Activated T-cell treated with anti-CD3 and anti-CD28 coated beads for 48 hours (primary cell): ENCODE measurements at places on chromosomes 13 and 19.

- no peak for DNase-seq
Measured at GRCh38 chr13:77898097-77898496, 20.5 kb downstream of the EDNRB start.

DNA sequence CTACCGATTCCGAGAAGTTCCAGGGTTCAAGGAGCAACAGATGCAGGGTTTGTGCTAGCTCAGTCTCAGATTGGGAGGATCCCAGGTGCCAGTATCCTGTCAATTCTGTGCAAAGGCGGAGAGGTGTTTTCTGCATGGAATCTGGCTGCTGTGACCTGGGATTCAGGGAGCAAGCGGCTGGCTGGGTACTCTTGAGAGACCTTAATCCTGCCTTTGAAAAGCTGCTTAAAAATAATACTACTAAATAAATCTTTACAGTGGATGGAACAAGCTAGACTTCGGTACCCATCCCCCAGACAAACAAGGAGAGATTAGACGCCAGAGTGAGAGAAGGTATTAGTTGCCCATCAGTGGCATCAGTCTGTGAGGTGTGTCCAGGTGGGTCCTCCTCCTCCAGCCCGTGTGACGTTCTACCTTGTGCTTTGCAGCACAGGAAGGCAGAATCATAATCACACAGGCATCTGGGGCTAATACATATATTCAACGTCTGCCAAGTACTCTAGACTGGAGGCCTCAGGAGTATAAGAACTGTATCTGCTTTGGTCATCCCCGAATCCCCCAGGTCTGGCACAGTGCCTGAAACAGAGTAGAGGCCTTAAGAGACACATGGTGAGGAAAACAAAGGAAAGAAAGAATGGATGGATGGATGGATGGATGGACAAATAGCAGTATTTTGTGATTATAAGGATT is 230.6 kb downstream of the ZNF536 start:
- no peak for DNase-seq

DNA sequence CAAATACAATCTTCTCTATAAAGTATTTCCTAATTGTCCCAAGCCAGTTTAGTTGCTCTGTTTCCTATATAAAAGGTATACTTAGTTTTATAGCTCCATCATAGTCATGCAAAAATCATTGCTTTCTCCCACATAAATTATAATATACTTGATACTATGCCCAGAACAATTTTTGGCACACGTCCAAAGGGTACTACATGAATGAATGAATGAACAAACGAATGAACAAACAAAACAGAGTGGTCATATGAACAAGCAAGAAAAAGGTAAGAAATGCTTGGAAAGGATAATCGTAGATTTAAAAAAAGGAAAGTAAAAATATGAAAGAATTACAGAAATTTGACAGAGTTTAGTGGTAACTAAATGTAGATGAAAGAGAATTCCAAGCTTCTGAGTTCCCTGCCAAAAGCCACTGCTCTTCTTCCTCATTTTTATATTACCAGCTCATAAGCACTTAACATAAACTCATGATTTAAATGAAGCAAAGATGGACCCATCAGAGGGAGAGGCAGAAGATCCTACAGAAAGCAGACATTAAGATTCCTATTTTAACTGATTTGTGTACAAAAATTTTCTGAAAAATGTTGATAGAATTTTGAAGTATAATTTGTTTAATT is 123.2 kb downstream of the ENOX1 start:
- no peak for DNase-seq

GRCh38 chr19:47419789-47420188 is 462 bp upstream of the MEIS3 start:
- no peak for DNase-seq

DNA sequence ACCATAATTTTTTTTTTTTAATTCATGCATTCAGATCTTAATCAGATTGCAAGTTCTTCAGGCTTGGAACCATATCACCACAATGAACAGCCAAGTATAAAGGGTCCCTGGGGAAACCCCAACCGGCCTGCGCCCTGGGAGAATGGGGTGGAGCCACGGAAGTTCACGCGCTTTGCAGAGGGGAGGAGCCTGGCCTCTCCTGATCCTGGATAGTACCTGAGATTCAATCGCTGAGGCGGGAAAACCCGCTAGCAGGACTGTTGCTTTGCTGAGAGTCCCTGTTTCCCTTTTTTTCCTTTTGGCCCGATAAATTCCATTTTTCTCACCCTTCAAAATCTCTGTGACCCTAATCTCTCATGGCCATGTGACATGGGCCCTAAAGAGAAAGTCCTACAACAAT is 385.1 kb downstream of the IRS2 start:
- no peak for DNase-seq

DNA sequence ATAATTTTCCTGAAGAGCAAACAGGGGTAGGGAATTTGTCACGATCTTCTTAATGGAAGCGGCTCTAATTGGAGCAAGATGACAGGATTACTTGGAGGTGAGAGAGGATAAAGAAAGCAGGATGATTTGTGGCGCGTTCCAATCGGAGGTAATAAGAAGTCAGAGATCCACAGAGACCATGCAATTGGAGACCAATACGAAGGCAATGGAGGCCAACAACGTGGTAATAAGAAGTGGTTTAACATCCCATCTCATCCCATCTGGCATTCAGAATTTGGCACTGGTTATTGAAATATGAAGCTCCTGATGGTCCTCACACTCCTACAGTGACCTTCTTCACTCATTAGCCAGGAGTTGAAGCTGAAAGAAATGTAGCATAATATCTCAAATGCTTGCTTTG is 130.6 kb downstream of the DLEU7 start:
- no peak for DNase-seq

DNA sequence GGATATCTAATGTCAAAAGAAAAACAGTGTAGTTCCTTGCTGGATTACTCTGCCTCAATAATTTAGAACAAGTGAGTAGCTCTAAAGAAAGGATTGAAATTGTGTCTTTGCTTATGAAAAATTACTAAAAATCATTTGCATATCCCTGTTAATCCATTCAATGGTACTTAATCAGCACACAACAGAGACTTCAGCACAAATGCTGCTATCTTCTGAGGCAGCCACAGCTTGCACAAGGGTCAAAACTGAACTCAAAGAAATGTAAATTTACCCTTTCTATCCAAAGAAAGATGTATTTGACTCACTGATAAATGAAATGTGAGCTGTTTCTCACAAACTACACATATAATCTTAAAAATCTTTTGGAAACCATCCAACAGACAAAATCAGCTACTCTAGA is 116.2 kb downstream of the LHFPL6 start:
- no peak for DNase-seq

- no peak for DNase-seq
Measured at GRCh38 chr13:100659578-100659977, 15.0 kb downstream of the TMTC4 start.

- no peak for DNase-seq
Measured at GRCh38 chr19:49857061-49857837, 6.3 kb downstream of the PTOV1 start.

DNA sequence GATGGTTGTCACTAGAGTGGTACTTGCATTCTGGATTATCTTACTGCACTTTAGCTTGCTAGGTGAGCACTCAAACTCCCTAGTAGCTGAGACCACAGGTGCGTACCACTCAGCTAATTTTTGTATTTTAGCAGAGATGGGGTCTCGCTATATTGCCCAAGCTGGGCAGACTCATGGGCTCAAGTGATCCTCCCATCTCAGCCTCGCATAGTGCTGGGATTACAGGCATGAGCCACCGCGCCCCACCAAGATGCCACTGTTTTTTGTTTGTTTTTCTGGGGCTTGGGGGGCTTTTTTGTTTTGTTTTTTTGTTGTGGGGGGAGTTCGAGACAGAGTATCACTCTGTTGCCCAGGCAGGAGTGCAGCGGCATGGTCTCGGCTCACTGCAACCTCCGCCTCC is 17.8 kb downstream of the LYPD3 start:
- DNase-seq: no peak

- DNase-seq: no peak
Measured at GRCh38 chr13:112888238-112889111, 80.5 kb upstream of the MCF2L start.

DNA sequence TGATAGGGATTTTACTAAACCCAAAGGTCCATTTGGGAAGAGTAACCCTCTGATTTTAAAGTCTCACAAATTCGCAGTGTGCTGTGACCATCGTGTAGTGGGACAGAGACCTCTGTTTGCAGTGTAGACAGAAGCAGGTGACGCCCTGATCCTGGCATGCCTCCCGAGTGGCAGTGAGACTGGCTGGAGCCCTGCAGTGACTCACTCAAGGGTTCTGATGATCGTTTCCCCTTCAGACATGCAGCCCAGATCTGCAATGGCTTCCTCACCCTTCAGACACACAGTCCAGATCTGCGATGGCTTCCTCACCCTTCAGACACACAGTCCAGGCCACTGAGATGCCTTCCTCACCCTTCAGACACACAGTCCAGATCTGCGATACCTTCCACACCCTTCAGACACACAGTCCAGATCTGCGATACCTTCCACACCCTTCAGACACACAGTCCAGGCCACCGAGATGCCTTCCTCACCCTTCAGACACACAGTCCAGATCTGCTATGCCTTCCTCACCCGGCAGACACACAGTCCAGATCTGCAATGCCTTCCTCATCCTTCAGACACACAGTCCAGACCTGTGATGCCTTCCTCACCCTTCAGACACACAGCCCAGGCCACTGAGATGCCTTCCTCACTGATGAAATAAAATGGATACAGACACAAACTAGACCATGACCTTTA is 125.2 kb downstream of the ATP11A start:
- no peak for DNase-seq

GRCh38 chr19:46202872-46203860 is 26.4 kb upstream of the IGFL1 start:
- DNase-seq: no peak

- DNase-seq: no peak
Measured at GRCh38 chr19:3593156-3593555, 7.9 kb downstream of the GIPC3 start.

- no peak for DNase-seq
Measured at GRCh38 chr13:102693250-102693649, 1.6 kb downstream of the METTL21C start.

- no peak for DNase-seq
Measured at GRCh38 chr19:39970425-39970674, 615 bp upstream of the PSMC4 start.

DNA sequence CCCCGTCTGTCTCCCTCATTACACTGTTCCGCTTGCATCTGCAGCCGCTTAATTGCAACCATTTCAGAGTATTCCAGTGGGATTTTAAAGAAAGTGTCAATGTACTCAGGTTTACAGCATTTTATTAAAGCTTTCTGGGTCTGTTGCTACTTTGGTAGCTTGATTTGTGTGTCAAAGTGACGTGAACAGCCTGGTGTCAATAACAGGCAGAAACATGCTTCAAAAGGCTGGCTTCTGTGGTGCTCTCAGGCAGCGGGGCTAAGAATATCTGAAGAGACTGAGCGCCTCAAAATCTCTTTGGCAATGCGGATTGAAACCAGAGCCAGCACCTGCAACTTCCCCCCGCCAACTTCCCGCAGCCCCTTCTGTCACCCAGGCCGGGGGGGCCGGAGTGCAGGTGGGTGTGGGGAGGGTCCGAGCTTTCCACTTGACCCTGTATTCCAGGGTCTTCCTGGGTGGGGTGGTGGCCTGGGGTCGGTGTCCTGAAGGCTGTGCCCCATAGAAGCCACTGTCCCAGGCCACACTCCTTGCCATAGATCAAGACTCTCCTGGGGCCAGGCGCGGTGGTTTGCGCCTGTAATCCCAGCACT is 81.2 kb downstream of the KDM4B start:
- no peak for DNase-seq

- DNase-seq: no peak
Measured at GRCh38 chr19:57789288-57789687, 19.8 kb downstream of the ZNF586 start.

DNA sequence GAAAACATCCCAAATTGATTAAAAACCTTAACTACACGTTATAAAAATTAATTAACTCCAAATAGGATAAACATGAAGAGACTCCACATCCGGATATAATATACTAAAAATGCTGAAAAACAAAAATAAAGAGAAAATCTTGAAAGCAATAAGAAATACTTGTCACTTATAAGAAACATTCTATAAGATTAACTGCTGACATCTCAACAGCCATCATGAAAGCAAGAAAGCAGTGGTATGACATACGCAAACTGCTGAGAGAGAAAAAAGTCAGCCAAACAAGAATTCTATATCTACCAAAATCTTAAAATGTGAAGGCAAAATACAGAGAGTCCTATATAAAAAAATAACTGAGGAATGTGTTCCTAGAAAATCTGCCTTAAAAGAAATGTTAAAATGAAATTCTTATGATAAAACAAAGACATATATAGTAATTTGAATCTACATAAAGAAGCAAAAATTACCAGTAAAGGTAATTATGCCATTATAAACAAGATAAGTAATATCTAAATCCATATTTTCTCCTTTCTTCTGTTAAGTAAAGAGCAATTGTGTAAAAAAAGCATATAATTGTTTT is 1851.1 kb downstream of the PCDH9 start:
- no peak for DNase-seq

DNA sequence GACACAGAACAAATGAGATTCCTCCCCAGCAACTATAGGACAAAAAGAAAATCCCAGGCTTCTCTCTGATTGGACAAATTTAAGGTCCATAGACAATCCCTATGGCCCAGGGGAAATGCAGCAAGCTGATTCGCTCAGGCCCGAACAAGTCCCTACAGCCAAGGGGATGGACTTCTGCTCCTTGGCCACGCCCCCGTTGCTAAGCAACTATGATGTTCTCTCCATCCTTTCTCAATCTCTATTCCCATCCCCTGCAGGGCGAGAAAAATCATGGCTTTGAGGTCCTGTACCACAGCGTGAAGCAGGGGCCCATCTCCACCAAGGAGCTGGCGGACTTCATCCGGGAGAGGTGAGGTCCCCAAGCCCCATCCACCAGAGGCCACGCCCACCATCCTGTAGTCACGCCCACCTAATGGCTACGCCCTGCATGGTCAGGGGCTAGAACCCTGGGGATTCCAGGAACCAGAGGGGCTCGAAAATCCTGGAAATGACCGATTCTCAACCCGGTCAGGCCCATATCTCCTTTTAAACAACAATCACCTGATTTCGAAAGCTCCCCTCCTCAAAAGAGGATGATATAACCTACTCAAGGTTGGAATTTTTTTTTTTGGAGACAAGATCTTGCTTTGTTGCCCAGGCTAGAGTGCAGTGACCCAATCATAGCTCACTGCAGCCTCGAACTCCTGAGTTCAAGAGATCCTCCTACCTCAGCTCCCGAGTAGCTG is 11.4 kb downstream of the FCHO1 start:
- no peak for DNase-seq

DNA sequence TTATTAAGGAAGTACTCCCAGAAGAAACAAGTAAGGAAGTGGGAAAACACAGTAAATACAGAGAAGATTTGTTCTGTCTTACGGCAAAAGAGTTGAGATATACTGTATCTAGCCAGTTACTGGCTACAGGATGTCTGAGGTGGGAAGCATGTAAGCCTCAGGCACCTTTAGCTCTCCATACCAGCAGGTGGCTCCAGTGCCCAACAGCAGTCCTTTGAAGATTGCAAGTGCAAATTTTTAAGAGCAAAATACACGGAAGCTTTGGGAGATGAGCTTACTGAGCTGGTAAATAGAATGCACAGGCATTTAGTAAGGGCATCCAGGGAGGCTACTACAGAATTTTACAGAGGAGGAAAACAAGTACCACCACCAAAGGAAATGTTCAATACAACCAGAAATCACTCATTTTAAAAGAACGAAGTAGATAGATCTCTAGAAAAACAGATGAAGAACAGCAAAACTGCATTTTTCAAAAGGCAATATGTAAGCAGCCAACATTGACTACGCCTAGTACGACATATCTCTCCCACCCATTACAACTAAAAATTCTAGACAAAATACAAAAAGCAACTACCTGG is 57.9 kb upstream of the VSTM2B start:
- no peak for DNase-seq
